ENCODE measurements at places on chromosomes 12 and 14.
A peak's percentile ranks its signal among the peaks of the same experiment; 100 is the strongest.

DNA sequence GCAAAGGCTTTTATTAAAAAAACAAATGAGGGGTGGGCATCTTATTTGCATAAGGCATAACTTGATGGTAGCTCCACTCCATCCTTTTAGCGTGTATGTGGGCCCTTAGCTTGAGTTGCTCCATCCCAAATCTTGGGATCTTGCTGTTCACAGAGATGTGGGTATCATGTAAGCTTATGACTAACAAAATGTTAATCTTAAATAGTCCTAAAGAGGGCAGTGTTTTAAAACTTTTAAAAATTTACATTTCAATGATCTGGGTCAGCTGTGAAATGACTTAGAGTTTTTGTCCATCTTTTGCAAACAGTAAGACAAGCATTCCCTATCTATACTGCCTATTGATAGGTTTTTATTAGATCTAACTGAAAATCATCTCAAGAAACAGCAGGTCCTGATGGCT lies 86.0 kb downstream of the SLCO1A2 start:
- no peak for DNase-seq

DNA sequence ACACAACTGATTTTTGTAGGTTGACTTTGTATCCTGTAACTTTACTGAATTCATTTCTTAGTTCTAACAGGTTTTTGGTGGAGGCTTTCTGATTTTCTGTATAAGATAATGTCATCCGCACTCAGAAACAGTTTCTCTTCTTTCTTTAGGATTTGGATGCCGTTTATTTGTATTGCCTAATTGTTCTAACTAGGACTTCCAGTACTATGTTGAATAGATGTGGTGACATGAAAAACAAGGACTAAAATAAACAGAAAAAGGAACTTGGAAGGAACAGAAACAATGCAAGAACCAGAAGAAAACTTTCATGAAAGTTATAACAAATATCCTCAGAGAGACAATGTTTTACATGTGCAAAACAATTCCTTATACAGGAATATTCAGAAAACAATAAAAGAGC lies 100.3 kb downstream of the GTF2A1 start:
- no peak for DNase-seq

GRCh38 chr12:125314051-125314755 lies 249.0 kb downstream of the AACS start:
- DNase-seq = no peak

- peak; percentile 59 for DNase-seq
Measured at GRCh38 chr12:26239122-26239851, 43.9 kb downstream of the SSPN start.

GRCh38 chr12:124363353-124363965 lies 68.6 kb downstream of the RFLNA start:
- DNase-seq = no peak

GRCh38 chr14:105840266-105841021 lies 314.1 kb downstream of the TMEM121 start:
- DNase-seq = no peak

DNA sequence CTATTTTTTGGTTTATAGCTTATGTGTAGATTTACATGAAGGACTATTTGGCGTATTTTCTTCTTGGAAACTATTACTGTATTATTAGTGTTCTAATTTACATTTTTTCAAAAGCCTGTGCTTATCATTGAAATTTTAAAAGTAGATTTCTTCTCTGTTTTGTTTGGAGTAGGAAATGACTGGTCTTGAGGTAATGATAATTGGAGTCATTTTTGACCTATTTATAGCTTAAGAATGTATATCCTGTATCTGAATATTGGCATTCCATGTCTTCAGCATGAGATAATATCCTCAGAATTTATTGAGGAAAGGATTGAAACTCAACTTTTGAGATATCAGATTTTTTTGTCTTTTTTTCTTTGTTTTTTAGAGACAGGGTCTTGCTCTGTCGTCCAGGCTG lies 193.4 kb downstream of the ERC1 start:
- DNase-seq = no peak

Measured in femur (tissue), 1 donor.